HFFc6 (cell line): ENCODE measurements at places on chromosomes 16 and 17.
A peak's percentile ranks its signal among the peaks of the same experiment; 100 is the strongest.

DNA sequence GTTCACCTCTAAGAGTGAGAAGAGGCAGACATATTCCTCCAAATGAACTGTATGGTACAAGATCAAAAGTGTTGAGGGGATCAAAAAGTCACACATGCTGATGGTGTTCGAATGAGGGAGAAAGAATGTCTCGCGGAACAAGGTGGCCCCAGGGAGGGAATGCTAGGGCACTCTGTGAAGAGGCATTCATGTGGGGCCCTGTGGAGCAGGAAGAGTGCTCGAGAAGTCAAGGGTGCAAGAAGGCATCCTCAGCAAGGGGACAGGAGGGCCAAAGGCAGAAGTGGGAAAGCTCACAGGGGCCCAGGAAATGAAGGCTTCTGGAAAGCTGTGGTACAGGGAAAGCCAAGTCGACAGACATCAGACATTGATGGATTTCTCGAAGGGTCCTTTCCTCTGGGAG lies 6.1 kb upstream of the MYH3 start:
- no peak for DNase-seq

- no peak for DNase-seq
These were observed 37.2 kb downstream of the MAP2K6 start for GRCh38 chr17:69451416-69452394.

DNA sequence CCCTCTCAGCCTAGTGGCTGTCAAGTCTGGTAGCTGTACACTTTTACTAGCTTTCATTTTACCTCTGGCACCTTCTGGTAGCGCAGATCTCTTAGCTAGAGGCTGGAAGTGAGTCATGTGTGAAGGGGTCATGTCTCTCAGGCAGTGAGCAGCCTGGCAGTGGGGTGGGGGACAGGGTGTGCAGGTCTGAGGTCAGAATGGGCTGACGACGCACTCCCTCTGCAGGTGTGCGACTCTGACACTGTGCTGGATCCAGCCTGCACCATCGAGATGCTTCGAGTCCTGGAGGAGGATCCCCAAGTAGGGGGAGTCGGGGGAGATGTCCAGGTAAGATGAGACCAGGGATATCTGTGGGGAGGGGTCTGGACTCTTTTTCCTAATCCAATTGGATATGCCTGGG lies 7.8 kb downstream of the HAS3 start:
- no peak for DNase-seq

GRCh38 chr16:60979119-60979518 lies 1057.1 kb downstream of the CDH8 start:
- DNase-seq, result no peak

- peak; percentile 80 for DNase-seq
These were observed 1.7 kb downstream of the SPHK1 start for GRCh38 chr17:76385892-76386786.

GRCh38 chr17:19305761-19306159 lies 56.8 kb downstream of the B9D1 start:
- DNase-seq, result no peak

- no peak for DNase-seq
These were observed 497 bp upstream of the SLC38A7 start for GRCh38 chr16:58685084-58685449.

- peak; percentile 78 for DNase-seq
These were observed 271.5 kb downstream of the SOX9 start for GRCh38 chr17:72392056-72393010.
